Fibroblast of skin of right quadriceps (primary cell): ENCODE measurements at places on chromosomes 5 and 9.
A peak's percentile ranks its signal among the peaks of the same experiment; 100 is the strongest.

DNA sequence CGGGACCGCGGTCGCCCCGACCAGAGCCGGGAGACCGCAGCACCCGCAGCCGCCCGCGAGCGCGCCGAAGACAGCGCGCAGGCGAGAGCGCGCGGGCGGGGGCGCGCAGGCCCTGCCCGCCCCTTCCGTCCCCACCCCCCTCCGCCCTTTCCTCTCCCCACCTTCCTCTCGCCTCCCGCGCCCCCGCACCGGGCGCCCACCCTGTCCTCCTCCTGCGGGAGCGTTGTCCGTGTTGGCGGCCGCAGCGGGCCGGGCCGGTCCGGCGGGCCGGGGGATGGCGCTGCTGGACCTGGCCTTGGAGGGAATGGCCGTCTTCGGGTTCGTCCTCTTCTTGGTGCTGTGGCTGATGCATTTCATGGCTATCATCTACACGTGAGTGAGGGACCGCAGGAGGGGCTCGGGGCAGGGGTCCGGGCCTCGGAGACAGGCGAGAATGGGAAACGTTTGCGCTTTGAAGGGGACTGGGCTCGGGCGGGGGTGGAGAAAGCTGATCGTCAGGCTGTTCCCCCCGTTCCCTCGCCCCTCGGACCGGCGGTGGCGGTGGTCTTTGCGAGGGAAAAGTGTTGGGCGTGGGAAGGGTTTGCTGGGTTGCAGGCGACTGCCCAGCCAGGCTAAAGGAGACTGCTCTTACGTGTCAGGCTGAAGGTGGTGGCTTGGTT is 457 bp downstream of the UGCG start:
- no peak for DNase-seq

GRCh38 chr5:180070756-180071530 is 616 bp downstream of the RNF130 start:
- peak; percentile 48 for DNase-seq

- DNase-seq = no peak
Observed at GRCh38 chr9:93874242-93874641, 80.9 kb downstream of the BARX1 start.

DNA sequence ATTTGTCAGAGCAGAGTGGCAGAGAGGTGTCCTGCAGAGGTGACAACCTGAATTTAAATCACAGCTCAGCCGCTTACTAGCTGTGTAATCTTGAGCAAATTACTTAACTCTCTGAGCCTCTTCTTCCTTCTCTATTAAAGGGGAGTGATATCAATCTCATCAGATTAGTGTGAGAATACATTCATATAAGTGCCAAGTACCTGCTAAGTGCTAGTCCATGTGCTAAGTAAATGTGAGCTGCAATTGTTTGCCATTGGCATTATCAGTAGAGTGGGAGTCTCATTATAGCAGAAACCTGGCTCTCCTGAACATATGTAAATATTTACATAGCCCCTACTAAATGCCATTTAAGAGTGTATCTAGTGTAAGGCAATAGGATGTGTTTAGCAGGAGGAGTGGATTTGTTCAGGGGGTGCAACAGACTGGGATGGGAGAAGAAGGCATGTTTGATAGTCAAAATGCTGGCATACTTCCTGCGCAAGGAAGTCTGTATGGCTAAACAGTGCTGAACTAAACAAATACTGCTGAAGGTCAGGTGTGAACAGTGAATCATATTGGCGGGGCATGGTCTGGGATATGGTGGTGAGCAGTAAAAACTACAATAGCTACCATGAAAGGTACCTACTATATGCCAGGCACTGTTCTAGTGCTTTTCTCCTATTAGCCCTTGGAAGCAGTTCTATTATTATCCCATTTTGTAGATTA is 74.5 kb downstream of the F2RL2 start:
- no peak for DNase-seq

GRCh38 chr5:149598966-149599365 is 17.7 kb downstream of the ARHGEF37 start:
- no peak for DNase-seq

DNA sequence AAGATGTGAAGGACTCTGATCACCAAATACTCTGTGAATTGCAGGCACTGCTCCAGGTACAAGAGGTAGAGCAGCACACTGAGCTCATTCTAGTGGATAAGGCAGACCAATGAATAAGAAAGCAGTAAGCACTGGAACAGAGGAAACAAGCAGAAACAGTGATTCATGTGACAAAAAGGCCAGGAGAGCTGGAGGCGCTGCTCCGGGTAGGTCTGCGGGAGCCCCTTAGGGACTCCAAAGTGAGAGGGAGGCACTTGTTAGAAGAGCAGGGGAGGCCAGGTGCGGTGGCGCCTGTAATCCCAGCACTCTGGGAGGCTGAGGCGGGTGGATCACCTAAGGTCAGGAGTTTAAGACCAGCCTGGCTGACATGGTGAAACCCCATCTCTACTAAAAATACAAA is 231.6 kb upstream of the NFIL3 start:
- DNase-seq = no peak

- peak; percentile 75 for DNase-seq
Observed at GRCh38 chr5:91072881-91073280, 310.2 kb downstream of the ARRDC3 start.

DNA sequence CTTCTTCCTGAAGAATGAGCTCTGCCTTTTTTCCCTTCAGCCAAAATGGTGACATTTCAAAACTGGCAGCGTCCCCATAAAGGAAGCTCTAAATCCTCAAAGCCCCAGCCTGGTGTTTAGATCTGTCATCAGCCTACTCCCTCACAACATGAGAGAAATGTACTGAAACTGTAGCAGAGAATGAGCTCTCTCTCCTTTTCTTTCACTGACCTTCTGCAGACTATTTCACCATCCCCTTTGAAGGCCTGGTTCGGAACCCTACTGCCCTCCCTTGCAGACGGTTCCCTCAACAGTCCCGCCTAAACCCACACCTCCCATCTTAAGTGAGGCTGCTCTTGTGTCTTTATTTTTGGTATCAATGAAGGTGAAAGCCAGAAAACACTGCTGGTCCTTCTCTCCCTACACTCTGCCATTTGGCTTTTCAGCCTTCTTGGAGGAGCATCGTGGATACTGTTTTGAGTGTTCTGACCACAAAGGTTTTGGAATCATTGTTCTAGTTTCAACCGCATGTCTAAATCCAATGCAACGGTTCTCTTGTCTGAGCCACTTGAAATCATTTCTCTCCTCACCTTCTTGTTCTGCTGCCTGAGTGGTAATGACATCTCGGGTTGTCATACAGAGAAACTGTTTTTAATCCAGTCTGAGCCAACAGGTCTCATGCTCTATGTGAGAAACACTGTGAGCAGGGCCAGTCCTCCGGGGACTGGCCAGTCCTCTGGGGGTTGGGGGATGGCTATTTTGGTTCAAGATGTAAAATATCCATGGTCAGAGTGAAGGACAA is 39.0 kb downstream of the ITK start:
- peak; percentile 72 for DNase-seq

DNA sequence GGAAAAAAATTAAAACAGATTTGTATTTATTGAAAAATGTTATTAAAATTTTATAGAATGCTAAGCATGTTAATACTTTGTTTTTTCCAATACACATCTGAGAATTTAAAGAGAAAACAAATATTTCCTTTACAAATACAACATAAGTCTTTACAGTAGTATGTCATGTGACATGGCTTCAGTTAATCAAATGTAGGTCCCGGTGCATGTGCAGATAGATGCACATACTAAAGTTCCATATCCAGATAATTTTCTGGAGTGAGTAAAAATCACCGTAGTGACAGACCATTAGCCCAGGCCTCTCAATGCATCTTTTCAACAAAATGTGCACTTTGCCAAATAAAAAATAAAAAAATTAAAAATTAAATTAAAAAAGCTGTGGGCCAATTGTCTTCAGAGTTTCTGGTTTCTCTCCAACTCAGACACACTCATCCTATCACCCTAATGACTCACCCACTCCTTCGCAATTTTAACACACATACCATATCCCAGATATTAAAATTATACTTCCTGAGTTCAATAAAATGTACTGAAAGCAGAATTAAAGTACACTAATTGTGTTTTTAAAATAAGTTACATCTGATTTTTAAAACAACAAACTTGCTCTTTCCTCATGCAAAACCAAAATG is 508.1 kb downstream of the NR2F1-AS1 start:
- DNase-seq = peak; percentile 50

- no peak for DNase-seq
Observed at GRCh38 chr5:78845470-78845869, 139.6 kb downstream of the ARSB start.

DNA sequence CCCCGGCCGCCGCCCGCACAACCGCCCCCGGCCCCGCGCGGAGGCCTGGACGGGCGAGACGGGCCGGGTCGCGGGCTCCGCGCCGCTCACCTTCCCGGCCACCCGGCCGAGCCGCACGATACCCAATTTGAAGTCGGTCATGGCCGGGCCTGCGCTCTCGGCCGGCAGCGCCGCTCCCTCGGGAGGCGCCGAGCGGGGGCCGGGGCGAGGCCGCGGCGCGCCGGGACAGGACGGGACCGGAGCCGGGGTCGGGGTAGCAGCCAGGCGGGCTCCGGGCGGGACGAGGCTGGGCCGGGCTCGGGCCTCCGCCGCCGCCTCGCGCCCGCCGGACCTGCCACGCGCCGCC is 216 bp downstream of the ZMYND19 start:
- DNase-seq = no peak

DNA sequence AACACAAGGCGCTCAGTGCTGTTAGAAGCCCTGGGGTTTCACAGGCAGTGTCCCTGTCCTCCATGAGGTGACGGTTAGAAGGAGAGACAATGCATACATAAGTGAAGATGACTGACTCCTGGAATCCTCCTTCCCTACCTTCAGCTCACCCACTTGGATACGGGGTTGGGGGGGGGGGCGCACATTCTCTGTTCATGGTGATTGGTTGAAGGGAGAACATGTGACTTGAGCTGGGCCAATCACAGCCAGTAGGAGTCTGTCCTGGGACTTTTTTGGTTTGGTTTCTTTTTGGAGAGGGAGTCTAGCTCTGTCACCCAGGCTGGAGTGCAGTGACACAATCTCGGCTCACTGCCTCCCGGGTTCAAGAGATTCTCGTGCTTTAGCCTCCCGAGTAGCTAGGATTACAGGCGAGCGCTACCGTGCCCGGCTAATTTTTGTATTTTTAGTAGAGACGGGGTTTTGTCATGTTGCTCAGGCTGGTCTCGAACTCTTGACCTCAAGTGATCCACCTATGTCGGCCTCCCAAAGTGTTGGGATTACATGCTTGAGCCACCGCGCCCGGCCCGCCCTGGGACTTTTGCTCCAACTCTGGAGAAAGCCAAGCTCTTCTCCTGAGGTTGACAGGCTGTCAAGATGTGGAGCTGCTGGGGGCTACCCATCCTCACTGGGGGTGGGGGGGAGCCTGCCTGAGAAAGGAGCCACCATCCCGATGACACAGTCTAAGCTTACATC is 30.8 kb downstream of the SH3PXD2B start:
- no peak for DNase-seq
